ENCODE measurements at places on chromosomes 7 and 10.

- DNase-seq: no peak
Observed at GRCh38 chr10:99345350-99345749, 16.2 kb downstream of the CNNM1 start.

- no peak for DNase-seq
Observed at GRCh38 chr7:145105561-145105960, 269.7 kb upstream of the TPK1 start.

DNA sequence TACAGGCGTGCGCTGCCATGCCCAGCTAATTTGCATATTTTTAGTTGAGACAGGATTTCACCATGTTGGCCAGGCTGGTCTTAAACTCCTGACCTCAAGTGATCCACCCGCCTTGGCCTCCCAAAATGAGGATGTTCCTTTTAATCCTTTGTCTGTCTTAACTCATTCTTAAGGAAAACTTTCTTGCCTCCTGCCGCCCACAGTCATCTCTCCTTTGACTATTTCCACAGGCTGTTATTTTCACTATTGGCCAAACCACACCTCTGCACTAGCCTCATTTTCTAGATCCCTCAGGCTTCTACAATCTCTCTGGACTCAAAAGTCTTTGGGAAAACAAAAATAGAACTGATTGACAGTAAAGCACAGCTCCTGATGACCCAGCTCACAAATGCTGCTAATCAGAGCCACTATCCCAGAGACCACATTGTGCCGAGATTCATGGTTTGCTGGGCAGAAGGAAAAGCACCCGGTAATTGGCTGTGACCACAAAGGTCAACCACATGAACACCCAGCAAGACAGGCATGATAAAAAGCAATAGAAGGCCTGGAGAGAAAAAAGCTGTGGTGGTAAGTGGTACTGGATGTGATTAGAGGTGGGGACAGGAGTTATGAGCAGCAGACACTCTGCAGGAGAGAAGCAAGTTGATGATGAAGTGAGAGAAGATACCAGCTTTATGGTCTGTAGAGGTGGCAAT is 44.1 kb upstream of the ZNRF2 start:
- DNase-seq: no peak

DNA sequence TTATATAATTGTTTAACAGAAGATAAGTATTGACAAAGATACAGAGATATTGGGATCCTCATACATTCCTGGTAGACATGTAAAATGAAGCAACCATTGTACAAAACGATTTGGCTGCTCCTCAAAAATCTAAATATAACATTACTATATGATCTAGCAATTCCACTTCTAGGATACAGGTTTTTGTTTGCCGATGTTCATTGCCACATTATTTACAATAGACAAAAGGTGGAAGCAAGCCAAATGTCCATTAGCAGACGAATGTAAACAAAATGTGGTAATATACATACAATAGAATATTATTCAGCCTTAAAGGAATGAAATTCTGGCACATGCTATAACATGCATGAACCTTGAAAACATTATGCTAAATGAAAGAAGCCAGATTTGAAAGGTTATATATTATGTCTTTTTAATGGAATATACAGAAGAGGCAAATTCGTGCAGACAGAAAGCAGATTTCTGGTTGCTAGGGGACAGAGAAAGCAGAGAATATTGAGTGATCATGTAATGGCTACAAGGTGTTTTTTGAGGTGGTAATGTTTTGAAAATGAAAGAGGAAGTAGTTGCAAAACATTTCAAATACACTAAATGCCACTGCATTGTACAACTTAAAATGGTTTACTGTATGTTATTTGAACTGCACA is 44.9 kb downstream of the POLR1F start:
- peak; percentile 11 for DNase-seq

- DNase-seq: no peak
Observed at GRCh38 chr10:8113616-8114015, 59.1 kb downstream of the GATA3 start.

DNA sequence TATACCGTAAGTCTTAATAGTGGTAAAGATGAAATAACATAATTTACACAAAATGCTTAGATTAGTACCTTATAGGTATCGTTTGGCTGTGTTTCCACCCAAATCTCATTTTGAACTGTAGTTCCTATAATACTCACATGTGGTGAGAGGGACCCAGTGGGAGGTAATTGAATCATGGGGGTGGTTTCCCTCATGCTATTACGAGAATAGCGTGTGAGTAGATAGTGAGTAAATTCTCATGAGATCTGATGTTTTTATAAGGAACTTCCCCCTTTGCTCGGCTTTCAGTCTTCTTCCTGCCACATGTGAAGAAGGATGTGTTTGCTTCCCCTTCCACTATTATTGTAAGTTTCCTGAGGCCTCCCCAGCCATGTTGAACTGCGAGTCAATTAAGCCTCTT is 426.3 kb upstream of the POT1 start:
- DNase-seq: no peak

GRCh38 chr7:18552316-18552916 is 56.9 kb downstream of the HDAC9 start:
- DNase-seq: no peak

DNA sequence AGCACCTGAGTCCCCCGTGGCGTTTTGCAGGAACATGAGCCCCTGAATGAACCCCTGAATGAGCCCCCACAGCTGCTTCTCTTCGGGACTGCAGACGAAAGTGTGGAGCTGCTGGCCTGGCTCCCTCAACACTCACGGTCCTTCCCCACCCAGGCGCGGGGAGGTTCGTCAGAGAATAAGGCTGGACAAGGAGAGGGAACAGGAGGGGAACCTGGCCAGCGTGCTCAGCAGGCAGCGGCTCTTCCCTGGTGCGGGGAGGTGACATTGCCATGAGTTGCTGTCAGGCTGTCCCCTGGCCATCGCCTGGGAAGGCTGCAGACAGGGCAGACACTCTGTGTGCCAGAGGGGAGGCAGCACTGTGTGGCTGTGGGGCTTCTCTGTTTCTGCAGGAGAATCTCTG is 80.9 kb upstream of the SHH start:
- DNase-seq: no peak

DNA sequence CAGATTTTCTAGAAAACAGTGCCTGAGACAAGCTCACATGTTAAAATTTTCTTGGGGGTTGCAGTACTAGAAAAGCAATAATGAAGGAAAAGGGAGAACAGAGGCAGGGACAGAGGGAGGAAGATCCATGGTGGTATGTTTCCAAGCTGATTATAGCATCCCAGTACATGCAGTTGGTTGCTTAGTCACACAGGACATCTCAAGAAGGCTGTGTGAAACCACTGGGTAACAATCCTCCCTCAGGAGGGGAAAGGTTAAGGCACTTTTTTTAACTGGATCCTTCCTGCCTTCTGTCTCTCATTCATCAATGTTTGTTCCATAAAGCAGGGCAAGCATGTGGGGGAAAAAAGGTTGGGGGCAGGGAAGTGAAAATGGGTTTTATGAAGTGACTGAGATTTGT is 6.1 kb upstream of the IMMP2L start:
- DNase-seq: no peak

DNA sequence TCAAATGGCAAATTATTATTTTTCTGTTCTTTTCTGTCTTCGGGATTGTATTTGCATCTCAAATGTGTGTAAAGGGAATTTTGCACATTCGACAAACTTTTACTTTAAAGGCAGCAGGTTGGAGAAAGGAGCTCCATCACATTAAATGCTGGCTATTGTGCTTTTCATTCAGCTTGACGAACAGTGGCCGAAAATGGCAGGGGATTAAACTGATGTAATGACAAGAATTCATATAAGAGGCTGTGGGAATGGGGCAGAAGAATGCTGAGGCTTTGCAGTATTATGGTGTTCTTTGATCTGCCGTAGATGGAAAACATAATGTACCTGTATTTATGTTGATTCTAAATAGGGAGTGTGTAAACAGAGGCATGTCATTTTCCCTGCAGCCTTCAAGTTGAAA is 376.0 kb downstream of the LRMDA start:
- DNase-seq: no peak

DNA sequence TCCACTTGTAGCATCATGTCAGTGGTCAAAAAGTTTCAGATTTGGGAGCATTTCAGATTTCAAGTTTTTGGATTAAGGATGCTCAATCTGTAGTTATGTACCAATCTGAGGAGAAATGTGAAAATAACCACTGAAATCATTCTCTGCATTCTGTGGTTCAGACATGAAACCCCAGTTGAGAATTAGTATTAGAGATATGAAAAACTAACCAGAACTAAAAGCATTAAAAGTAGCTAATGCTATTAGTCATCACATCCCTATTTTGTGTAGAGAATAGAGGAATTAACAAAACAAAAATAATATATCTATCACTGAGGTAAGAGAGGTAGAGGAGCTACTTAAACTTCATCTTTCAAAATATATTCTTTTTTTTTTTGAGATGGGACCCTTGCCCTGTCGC is 28.0 kb downstream of the MICU1 start:
- DNase-seq: no peak

- DNase-seq: no peak
Observed at GRCh38 chr10:75013522-75013921, 97.9 kb upstream of the SAMD8 start.

- no peak for DNase-seq
Observed at GRCh38 chr7:153638821-153639435, 413.3 kb upstream of the DPP6 start.

DNA sequence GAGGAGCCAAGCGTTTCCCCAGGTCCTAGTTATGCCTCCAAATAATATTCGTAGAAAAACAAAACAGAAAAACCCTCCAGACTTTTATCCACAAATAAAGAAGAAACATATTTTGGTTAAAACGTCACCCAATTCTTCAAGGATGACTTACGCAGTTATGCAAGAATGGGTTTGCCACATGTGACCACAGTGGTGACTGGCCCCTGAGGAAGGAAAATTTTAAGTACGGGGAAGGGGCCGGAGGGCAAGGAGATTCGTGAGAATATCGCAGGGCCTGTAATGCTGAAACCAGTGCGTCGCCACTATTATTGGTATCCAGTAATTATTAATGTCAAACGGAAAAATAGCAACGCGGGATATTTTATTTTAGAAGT is 537 bp upstream of the MRPS24 start:
- DNase-seq: no peak

DNA sequence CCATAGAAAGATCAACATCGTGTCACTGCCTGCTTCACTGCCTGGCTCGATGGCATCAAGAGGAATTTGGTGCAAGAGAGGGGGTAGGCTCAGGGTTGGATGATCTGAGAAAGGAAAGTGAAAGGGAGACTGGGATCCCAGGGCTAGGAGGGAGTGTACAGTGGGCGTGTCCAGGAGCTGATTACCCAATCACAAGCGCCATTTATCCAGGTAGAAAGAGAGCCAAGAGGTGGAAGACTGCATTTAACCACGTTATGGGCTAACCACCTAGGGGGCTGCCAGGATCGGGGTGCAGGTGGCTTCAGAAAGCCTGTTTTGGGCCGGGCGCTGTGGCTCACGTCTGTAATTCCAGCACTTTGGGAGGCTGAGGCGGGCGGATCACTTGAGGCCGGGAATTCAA is 10.3 kb downstream of the PODXL start:
- DNase-seq: no peak

GRCh38 chr10:33674491-33674890 is 340.0 kb upstream of the NRP1 start:
- no peak for DNase-seq

DNA sequence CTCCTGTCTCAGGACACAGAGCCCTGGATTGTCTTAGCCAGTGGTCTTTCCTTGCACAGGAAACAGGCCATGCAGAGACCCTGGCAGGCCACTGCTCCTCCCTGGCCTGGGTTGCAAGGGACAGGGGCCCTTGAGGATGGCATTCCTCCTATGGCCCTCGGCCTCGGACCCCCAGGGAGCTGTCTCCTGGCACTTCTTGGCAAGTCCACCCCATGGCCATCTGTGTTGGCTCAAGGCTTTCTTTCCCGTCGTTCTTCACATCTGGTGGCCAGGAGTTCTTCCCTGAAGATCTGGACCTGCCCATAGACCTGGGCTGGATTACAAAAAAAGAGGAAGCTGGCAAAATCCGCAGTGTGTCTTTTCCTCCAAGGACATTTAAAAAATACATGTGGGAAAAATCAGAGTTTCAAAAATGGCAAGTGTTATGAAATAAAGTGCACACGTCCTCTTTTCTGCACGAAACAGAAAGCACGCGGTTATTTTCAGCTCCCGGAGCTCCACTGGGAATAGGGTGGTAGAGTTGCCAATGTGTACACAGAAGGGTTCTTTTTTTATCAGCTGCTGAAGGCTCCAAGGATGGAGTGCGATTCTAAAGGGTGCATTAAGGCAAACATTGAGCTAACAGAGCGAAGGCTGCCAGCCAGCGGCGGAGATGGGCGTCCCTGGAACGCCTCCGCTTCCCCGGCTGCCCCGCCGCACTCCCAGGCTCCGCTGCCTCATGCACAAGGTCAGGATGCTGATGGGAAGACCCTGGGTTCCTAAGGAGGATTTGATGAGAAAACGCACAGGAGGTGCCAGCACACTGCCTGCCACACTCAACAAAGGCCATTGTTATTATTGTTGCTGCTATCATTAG is 62.8 kb upstream of the FAM20C start:
- DNase-seq: no peak

- DNase-seq: no peak
Observed at GRCh38 chr7:16739863-16740622, 13.5 kb upstream of the TSPAN13 start.

DNA sequence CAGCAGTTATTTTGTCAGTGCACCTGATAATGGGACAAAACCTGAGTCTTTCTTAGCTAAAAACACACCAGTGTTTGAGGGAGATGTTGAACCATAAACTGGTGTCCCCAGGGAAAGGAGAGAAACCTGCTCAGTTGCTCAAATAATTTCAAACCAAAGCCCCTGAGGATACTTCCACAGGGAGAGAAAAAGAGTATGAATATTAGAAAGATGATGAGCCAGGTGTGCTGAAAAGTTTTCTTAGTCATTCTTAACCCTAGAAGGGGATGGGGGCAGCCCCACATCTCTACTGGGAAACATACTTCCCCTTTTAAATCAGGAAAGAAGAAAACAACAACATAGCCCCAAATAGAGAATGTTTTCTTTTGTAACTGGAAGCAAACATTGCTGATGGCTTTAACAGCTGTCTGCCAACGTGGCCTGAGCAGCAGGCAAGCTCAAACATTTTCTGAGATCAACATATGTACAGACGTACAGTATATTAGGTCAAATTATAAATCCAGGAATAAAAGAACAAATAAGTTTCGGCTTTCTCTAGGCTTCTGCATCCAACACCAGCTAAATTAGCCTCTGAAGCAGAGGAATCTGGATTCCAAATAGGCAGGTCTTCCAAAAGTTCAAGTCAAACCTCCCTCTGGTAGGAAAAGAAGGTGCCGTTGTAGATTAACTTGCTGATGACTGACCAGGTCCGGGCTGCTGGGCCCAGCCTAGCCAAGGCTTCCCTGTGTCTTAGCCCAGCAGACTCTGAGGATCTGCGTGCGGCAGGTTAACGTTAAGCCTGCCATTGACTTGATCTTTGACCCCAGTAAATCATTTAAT is 30.5 kb upstream of the FBXW4 start:
- no peak for DNase-seq
